Breast epithelium (tissue), 4 donors: ENCODE measurements at places on chromosomes 2 and 18. TPM values are rescaled to one million over a fixed set of nuclear protein-coding genes. Genes with fewer than 3 reads are reported as not detected.

- H3K27ac ChIP-seq, result no peak overlapping the region
- DNase-seq, result no peak
- H3K27me3 ChIP-seq, result no peaks in the 10 kb centered on the region
- no peaks in the 10 kb centered on the region for H3K36me3 ChIP-seq
- H3K4me3 ChIP-seq, result no peak overlapping the region
- no peaks in the 10 kb centered on the region for H3K4me1 ChIP-seq
Observed at GRCh38 chr18:10271481-10271880, 183.0 kb upstream of the APCDD1 start.

- H3K36me3 ChIP-seq, result no peaks in the 10 kb centered on the region
- no peaks in the 10 kb centered on the region for H3K27me3 ChIP-seq
- H3K4me3 ChIP-seq, result no peak overlapping the region
- no peaks in the 10 kb centered on the region for H3K4me1 ChIP-seq
- H3K27ac ChIP-seq, result no peak overlapping the region
- DNase-seq, result no peak
Observed at GRCh38 chr2:234841321-234842015, 110.3 kb upstream of the SH3BP4 start.

The SNED1 gene
- 35.2 TPM for total RNA-seq

GRCh38 chr2:191679818-191680600 is 2.1 kb downstream of the NABP1 start:
- H3K4me1 ChIP-seq, result no peaks in the 10 kb centered on the region
- H3K27me3 ChIP-seq, result no peaks in the 10 kb centered on the region
- peak overlapping the region; percentile 74 for H3K4me3 ChIP-seq
- DNase-seq, result no peak
- no peak overlapping the region for H3K27ac ChIP-seq
- H3K36me3 ChIP-seq, result no peaks in the 10 kb centered on the region

- no peak overlapping the region for H3K4me3 ChIP-seq
- H3K27ac ChIP-seq, result no peak overlapping the region
- H3K4me1 ChIP-seq, result no peaks in the 10 kb centered on the region
- DNase-seq, result no peak
- no peaks in the 10 kb centered on the region for H3K36me3 ChIP-seq
- H3K27me3 ChIP-seq, result no peaks in the 10 kb centered on the region
Observed at GRCh38 chr2:8278709-8279354, 403.0 kb upstream of the ID2 start.

DNA sequence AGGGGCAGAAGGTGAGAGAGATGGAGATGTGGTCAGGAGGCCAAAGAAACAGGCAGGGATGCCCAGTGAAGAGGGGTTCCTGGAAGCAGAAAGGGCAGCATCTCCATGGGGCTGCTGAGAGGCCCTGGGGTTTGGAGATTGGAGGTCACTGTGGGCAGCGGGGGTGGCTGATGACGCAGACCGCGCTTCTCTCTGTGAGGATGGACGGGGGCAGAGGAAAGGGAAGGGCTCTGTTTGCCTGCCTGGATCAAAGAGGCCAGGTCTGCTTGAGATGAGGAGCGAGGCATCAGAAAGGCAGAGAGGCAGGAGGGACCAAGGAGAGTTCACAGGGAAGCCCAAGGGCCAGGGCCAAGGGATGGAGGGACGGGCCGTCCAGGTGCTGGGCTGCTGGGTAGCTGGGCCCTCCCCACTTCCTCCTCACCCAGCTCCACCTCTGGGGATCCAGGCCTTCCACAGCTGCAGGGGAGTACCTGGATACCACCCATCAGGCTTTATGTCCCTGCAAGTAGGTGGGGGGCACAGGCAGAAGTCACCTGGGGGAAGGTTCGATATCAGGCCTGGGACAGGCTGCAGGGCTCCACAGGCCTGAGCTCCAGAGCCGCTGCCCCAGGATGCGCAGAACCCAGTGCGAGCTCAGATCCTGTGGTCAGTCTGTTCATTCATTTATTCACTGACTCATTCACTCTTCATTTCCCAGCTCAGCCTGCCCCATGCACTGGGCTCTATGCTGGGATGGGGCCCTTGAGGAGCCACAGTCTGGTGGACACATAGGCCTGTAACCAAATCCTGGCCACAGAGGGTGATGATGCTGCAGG is 30.6 kb downstream of the ADRA2B start:
- no peaks in the 10 kb centered on the region for H3K27me3 ChIP-seq
- no peak overlapping the region for H3K27ac ChIP-seq
- H3K4me3 ChIP-seq, result no peak overlapping the region
- no peaks in the 10 kb centered on the region for H3K36me3 ChIP-seq
